Suppressor macrophage treated with lipopolysaccharide for 4 hours (primary cell): ENCODE measurements at places on chromosomes 1 and 21.

- DNase-seq, result no peak
Measured at GRCh38 chr1:205060746-205061145, 17.7 kb downstream of the CNTN2 start.

DNA sequence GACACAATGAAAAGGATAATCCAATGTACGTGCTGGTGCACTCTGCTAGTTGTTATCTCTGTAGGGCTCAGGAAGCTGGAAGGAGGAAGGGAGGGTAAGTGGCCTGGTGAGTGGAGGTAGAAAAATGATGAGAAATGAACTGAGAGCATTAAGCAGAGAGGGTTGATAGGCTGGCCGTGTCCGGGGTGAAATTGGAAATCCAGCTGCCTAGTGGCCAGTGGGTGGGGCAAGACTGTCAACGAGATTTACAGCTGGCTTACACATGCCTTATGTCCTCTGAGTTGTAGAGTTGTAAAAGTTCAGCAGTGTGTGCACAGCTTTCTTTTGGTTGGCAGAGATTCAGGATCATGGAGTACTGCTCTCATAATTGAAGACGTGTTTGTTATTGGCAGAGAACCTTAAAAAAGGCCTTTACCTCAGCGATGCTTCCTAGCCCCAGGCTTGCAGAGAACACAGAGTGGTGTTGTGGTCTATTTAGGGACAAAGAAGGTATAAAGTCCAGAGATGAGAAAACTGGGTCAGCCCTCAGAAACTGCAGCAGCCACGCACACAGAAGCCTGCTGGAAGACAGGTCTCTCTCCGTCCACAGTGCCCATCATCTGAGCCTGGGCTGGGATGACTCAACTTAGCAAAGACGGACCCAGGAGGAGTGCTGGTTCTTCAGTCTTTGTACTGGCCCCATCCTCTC is 132.4 kb downstream of the EDEM3 start:
- DNase-seq, result no peak

GRCh38 chr21:45514311-45515021 is 27.8 kb downstream of the SLC19A1 start:
- DNase-seq, result no peak

DNA sequence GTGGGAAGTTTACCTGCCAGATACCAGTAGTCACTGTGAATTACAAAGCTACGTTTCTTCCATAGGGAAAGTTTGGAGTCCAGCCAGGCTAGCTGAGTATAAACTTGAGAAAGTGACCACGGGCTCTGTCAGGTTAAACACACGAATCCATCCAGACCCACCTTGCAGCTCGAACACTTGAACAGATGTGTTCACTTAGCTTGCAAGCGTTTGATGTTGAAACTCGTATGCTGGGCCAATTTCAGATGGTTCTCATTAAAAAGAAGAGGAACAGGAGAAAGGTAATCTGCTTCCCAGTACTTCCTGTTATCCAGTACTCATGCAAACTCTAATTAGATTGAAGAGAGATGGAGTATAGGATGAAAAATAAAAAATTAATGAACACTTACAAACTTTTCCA is 636.4 kb downstream of the SMYD3 start:
- DNase-seq, result no peak

- no peak for DNase-seq
Measured at GRCh38 chr1:49234988-49235387, 458.3 kb upstream of the BEND5 start.

GRCh38 chr1:180026556-180026955 is 71.9 kb downstream of the CEP350 start:
- no peak for DNase-seq

DNA sequence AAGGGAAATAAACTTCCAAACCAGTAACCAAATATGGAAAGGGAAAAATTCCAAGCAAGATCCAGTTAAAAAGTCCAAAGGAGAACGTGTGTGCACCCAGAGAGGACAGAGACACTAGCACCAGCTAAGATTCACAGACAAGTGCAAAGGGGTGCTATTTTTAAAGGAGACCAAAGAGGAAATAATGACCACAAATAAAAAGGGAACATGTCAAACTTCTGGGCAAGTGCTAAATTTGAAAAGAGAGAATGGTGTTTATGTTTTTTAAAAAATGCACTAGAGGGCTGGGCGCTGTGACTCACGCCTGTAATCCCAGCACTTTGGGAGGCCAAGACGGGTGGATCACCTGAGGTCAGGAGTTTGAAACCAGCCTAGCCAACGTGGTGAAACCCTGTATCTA is 8.6 kb downstream of the JAM2 start:
- no peak for DNase-seq

- no peak for DNase-seq
Measured at GRCh38 chr1:224616756-224617409, 766 bp downstream of the CNIH3 start.

GRCh38 chr1:102937401-102937800 is 170.9 kb downstream of the COL11A1 start:
- DNase-seq, result no peak

GRCh38 chr1:32716312-32717148 is 14.0 kb upstream of the SYNC start:
- DNase-seq, result no peak

DNA sequence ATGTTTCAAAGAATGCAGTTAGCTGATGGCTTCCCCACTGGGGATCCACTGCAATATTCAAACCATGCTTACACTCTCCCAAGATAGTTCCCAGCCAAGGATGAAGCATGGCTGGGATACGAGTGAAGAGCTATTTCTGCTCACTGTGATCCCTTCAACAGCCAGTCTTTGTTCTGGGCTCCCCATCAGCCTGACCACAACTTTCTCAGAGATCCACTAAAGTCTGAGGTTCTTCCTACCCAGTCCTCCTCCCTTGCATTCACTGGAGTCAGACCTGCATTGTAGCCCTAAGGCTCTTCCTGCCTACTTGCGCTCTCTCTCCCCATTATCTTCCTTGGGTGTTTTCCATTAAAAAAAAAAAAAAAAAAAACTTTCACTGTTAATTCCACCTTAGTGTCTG is 101.4 kb downstream of the TTLL7 start:
- no peak for DNase-seq

DNA sequence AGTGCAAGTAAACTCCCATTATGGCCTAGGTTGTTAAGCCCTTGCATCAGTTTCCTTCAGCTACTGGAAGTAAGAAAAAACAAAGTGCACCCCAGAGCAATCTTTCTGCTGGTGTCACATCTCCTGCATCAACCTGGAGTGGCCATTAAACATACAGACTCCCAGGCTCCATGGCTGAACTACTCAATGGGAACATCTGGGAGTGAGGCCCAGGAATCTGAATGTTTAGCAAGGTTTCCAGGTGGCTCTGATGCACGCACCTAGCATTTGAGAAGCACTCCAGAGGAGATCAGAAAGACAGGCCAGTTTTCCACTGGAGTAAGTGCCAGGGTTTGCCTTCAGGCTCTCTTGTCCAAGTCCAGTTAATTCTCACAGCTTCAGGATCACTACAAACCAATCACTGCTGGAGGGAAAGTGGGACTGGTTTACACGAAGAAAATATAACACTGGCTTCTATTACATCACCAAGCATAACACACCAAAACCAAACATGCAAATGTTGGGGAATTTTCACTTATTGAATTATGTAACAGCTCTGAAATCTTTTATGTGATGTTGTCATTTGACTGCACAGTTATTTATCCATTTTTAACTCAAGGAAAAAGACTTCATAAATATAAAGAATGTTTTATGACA is 22.3 kb upstream of the ABCA4 start:
- DNase-seq, result no peak

DNA sequence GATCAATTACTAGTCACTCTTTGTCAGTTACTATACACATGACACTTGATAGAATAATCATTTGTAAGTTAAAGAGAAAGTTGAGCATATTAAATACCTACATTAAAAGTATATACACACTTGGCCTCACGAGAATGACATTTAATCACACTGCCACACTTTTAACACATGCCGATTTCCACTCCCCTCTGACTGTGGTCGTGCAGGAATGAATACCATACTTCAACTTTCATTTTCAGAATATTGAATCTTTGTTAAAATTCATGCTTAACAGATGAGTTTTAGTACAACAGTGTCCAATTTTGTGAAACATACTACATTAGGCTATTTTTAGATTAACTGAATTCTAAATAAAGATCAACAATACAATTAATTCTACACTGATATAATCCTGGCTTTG is 78.2 kb upstream of the SDC3 start:
- DNase-seq, result no peak

DNA sequence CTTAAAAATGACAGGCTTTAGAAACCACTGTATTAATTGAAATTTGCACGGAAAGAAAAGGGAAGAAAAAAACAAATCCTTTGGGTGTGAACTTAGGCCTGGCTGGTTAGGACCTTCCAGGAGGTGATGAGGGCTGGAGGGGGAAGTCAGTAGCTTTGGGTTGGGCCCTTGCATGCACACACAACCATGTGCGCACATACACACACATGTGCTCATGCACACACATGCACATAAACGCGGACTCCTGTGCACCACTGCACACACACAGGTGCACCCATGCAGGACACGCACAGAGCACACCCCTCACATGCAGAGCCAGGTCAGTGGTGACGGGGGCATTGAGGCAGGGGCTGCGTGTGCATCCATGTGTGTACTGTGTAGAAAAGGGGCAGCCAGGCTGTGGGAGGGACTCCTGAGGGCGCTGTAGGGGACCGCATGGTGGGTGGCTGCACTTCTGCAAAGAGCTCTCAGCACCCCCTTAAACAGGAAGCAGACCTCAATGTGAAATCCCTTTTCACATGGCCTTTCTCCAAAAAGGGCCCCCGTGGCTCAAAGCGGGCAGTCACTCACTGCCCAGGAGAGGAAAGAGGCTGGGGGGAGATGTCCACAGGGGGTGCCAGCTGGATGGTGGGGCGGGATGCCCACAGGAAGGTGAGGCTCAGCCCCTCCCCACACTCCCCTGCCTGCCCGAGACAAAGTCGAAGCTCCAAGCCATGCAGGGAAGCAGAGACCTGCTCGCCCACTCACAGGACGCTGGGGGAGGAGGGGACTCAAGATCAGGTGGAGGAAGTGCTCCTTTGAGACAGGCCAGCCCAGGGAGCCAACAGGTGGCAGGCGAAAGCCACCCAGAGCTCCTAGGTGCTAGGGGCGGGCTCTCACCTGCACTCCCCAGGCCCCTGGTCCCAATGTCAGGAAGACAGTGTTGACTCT is 95.2 kb downstream of the ITPKB start:
- peak; percentile 55 for DNase-seq

DNA sequence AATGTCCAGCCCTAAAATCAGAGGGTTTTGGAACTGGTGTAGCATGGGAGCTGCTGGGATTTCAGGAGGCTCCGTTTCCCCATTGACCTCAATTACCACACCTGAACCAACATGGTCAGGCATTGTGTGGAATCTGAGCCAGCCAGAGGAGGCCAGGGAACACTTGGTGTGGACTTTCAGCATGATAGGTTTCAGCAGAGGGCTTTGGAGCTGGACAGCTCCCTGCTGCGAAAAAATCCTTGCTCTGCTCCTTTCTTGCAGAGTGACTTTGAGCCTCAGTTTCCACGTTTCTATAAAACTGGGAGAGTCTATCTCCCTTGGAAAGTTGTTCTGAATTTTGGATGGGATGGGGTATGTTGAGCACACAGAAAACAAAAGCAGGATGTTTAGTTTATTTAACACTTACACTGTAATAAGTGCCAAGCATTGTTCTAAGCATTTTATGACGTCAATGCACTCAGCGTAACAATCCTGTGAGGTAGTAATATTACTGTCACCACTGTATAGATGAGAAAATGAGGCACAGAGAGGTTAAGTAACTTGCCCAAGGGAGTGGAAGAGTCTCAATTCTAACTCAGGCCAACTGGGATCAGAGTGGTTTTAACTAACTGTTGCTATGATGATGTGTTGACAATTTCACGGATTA is 168.0 kb downstream of the GRIK3 start:
- DNase-seq, result no peak

DNA sequence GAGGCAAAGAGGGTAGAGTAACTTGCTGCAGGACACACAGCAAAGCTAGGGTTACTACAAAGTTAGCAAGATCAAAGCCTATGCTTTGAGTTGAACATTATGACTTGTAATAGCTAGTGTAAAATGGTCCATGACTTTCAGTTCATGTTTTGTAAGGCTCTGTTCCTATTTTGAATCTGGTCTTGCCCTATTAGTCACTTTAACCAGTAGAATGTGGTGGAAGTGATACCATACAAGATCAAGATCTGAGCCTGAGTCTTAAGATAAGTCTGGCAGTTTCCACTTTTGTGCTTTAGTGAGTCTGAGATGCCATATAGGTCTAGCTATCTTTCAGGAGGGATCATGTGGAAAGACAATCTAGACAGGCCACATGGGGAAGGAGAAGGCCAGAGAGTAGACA is 282.1 kb upstream of the BRINP3 start:
- DNase-seq, result peak; percentile 42

DNA sequence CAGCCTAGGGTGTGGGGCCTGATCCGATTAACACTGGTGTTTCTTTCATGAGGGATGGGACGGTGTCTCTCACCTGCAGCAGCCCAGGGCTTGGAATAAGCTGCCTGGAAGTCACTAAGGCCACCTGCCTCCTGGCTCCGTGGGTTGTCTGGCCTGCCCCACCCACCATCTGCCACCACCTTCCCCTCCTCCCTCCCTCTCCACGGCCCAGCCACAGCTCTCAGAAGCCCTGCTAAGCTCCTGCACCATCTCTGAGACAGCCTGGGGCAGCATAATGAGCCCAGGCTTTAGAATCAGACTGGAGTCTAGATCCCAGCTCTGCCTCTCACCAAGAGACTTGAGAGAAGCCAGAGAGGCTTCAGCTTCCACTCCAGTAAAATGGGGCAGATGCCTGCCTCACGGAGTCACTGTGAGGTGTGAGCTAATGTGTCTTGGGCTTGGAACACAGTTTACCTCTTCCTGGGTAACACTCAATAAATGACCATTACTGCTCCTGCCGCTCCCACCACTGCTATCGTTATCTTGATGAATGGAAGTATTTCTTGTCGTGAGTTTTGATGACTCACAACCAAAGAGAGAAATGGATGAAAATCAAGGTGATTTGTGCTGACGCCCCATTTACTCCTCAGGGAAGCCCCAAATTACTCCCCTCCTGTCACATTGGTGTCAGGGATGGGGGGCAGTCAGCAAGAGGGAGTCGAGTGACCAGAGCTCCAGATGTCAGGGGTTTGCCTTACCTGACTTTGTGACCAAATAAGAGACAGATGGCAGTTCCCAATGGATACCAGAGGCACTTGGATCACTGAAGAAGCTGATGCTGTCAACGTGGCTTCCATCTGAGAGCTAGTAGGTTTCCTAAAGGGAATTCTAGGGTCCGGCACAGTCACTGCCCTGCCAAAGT is 23.5 kb upstream of the C1QA start:
- DNase-seq, result no peak

- DNase-seq, result no peak
Measured at GRCh38 chr1:150574260-150575071, 4.9 kb downstream of the MCL1 start.

- peak; percentile 43 for DNase-seq
Measured at GRCh38 chr1:154760469-154760933, 109.6 kb downstream of the KCNN3 start.

- DNase-seq, result no peak
Measured at GRCh38 chr1:156229809-156230472, 12.0 kb upstream of the BGLAP start.

DNA sequence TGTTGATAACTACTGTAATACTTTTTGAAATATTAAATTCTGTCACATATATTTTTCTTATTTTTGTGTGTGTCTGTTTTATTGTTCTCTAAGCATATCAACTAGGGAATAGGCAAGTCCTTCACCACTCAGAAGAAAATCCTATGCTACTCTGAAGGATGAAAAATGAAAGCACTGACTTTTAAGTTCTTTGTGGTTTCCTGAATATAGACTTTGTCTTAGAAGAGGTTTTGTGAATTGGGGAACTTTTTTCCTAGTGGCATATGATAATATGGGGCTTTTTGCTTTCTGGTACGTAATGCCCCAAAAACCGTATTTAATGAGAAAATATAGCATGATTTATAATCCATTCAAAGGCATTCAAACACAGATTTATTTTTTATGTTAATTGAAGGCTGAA is 136.0 kb downstream of the SNX7 start:
- no peak for DNase-seq
